ENCODE measurements at places on chromosomes 7 and 10.
A peak's percentile ranks its signal among the peaks of the same experiment; 100 is the strongest.

- DNase-seq: peak; percentile 47
Observed at GRCh38 chr10:49761789-49762565, at the start of gene OGDHL. TSS of gene OGDHL (minus strand) at chr10:49762323. CDS start at chr10:49758592, 3,731 bp downstream.

DNA sequence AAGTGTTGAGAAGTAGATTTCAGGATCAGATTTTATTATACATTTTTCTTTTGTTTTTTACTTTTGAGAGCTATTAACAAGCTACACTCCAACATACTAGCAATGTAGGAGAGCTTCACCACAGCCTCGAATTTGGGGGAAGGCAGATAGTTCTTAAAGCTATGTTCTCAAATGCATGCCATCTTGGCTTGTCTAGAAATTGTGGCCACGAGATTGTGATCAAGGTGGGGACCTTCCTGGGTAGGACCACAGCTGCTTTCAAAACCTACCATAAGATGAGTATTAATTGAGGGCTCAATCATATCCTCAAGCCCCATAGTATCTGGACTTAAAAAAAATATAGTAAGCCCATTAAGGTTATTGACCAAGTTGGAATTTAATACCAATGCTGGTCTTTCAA lies 27.9 kb upstream of the JAZF1 start:
- DNase-seq: no peak

- no peak for DNase-seq
Observed at GRCh38 chr10:4763513-4763912, 62.5 kb upstream of the AKR1E2 start.

- no peak for DNase-seq
Observed at GRCh38 chr7:142002179-142002578, 6.5 kb downstream of the MGAM start.

DNA sequence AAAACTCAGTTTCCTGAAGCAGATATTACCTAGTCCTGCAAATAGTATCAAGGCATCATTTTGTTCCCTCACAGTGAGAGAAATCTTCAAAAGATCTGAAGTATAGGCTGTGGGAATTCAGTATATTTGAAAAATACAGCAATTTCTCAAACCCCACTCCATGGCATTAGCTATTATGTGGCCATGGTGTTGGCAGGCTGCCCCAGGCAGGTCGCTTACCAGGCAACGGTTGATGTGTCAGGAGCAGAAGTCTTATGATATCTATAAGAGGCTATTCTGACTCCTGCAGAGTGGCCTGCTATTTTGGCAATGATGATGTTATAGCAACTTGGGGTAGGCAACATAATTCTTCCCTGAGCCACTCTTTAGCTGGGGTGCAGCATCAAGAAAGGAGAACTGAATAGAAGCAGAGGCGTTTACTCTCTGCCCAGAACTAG lies 187.9 kb downstream of the PLXDC2 start:
- DNase-seq: peak; percentile 26

DNA sequence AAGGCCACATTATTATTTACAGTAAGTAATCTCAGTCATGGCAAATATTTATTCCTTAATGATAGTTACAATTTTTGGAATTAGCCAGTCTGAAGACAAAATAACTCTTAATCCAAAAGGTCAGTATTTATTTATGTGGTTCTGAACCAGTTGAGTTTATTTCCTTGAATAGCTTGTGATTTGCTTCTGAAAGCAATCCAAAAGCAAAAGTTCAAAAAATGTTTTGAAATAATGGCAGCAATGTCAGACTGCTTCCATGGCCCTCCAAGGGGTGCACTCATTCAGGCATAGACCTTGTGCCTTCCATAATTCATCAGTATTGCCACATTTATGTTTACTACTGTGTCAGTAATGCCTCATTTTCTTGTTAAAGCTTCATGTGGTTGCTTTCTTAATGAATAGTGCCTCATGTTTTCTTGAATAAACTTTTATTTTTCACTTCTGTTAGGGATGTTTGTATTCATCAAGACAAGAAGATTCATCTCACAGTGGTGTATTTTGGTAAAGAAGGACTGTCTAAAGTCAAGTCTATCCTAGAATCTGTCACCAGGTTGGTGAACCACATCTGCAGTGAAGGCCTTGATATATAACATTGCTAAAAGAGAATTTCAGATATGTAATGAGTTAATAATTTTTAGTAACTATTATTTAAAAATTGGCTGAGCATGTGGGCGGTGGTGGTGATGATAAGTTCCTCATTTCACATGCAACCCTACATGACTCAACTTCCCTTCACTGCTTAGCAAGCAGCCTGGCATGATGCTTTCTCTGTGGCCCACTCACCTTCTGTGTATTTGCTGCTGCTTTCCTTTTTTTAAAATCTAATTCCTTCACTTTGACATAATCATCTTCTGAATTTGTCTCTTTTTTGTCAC lies 22.0 kb downstream of the CSGALNACT2 start:
- DNase-seq: peak; percentile 73

- no peak for DNase-seq
Observed at GRCh38 chr10:70942725-70943124, 54.4 kb upstream of the PCBD1 start.

DNA sequence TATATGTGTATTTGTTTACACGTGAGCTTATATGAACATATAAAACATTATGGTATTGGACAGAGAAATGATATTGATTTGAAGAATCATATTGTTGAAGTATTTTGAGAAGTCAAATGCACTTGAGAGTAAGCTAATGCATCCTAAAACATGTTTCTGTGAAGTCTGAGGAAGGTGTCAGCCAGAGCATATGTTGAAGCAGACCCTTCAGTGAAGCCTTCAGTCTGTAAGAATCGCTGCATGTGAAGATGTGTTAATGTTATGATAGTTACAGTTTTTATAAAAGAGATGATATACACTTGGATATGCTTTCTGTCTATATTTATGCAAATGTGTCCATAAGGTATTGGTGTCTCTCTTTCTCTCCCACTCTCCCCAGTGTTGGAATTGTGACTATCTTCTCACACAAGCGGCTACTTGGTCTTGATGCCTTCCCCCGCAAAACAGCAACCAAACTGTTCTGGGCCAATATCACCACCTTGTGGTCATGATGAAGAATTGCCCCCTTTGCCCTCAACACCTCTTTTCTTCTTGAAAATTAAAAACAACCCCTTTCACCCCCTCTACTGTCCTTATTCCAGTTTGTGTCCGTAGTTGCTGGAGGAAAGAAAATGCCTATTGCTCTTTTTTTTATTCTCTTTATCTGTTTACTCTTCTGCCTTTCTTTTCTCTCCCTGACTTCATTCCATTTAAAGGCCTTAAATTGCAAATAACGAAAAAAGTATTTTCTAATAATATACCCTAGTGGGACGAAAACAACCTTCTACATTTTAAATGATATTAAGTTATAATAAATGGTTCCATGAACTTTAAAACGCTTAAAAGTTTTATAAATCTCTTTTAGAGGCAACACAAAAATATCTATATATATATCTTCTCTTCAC lies 64.9 kb downstream of the IKZF1 start:
- DNase-seq: no peak

- DNase-seq: no peak
Observed at GRCh38 chr10:22334414-22335172, 10.7 kb upstream of the SPAG6 start.

- peak; percentile 26 for DNase-seq
Observed at GRCh38 chr7:37920305-37920848, at the start of gene EPDR1. TSS of gene EPDR1 (plus strand) at chr7:37920640. CDS start at chr7:37920940, 300 bp downstream.

DNA sequence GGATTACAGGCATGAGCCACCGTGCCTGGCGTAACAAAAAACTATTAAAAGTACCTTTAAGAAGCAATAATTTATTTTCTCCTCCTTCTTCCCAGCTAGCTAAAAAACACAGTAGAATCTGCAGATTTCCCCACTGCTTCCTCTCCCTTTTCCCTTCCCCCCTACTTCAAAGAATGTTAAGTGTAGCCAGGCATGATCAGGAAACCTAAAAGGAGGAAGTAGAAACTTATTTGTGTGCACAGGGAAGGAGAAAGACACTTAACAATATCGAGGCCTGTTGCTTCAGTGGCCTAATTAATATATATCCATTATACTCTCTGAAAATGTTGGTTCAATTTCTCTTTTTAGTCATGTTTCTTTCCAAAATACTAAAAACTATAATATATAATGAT lies 127.7 kb downstream of the NRBF2 start:
- DNase-seq: no peak

DNA sequence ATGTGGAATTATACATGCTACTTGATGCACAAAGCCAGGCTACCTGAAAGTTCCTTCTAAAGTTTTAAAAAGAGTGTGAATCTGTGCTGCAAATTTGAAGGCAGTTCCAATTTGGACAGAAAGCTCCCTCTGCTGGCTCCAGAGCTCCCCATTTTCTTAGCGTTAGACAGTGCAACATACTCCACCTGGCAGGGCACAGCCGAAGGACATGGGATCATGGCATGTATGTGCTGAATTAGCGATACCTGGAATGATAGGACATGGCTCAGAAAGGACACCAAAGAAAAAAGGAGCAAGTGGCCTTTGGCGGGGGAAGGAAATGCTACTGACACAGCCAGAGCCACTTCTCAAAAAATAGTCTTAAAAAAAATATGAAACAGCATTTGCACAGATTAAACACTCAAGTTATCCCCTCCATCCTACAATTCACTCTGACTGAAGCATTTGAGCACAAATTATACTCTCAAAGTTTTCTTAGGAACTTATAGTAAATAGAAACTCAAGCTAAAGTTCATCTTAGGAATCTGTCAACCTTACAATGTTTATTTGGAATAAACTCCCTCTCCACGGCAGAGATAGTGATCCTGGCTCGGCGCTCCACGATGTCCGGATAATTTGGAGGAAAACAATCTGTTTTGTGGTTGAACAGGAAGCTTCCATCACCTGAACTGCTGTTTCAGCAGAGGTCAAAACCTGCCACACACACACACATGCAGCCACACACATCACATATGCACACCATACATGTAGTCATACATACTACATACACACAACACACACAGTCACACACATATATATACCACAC lies 80.0 kb downstream of the C7orf25 start:
- DNase-seq: peak; percentile 54

GRCh38 chr10:5523796-5524574 lies 776 bp upstream of the CALML3 start:
- no peak for DNase-seq

DNA sequence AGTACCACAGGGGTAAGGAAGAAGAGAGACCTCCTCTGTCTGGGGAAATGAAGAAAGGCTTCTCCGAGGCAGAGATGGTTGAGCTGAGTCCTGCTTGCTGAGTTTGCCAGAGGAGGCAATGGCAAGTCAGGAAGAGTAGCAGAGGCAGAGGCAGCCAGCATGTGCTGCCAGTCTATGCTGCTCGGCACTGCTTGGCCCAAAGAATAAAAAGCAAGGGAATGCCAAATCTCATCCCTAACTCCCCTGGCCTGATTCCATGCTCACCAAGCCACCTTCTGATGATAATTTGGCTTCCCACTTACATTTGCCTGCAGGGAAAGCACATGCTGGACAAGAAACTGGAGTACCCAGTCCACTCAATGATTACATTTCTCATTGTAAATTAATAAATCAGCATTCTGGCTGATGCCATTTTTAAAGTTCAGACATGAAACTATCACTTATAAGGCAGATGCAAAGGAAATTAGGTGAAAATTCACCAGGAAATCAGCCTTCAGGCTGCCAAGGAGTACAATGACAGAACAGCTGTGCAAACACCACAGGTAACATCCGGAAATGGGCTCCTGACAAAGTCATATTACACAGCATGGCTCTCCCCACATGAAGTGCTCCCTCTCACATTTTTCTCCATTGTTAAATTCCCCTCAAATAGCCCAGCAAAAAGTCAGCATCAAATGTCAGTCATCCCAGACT lies 245.9 kb downstream of the MTERF1 start:
- no peak for DNase-seq

GRCh38 chr10:98533241-98533640 lies 86.5 kb upstream of the HPS1 start:
- DNase-seq: no peak

DNA sequence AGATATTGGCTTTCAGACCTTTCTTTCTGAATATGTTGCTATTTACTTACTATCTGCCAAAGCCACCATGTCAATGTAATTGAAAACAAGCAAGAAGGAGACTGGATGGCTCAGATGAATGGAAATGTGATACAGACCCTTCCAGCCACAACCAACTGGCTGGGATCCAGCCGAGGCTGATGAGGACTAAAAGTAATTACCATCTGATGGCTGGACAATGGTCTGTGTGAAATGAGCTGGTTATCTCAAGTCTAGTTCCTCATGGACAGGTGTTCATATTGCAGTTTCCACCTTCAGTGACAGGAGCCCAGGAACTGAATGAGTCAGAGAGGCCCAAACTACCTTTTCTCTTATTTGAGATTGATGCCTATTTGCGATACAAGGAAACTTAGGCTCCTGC lies 267.5 kb downstream of the GATA3 start:
- DNase-seq: no peak

DNA sequence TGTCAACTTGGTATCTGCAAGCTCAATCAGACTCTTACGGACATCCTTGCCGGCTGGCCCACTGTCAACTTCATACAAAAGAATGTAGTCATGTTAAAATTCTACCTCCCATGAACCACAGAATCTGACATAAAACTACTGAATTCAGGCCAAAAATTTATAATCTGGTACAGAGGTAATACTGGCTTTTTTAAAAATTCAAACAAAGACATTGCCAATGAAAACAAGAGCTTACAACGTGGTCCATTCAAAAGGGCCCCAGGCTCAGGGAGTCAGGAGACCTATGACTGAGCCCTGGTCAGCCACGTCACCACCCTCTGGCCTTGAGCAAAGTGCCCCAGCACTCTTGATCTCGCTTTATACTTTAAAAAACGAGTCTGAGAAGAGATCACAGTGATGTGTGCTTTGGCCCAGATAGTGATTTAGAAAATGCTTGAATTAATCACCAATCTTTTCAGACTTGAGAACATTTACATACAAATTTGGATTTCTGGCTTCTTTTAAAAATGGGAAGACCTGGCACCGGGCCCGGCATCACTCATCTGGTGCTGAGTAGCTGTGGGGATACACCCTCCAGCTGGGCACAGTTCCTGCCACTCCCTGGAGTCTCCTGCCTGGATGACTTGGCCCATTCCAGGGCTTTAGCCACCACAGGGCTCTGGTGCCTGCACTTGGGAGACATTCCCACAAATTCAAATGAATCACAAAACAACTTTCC lies 94.1 kb downstream of the PIP4K2A start:
- DNase-seq: peak; percentile 94

DNA sequence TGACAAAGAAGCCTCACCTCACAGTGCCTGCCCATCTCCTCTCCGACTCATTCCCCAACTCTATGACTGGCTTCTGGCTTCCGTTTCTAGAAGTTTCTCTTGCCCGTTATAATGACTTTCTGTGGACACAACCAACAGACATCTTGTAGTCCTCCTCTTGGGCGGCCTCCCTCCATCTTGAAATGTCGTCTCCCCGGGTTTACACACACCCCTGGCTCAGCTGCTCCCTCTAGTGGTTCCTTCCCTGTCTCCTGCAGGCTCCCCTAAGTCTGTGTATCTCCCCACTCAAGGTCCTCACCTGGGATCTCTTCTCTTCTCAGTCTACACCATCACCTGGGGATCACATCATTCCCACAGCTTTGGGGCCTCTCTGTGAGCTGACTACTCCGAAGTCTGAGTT lies 123.4 kb upstream of the NEBL start:
- DNase-seq: no peak

Data from fibroblast of skin of abdomen (primary cell).